Activated T-cell treated with anti-CD3 and anti-CD28 coated beads, Interleukin-2, amount 50 U/mL, for 24 hours (primary cell): ENCODE measurements at places on chromosomes 12 and 14.

DNA sequence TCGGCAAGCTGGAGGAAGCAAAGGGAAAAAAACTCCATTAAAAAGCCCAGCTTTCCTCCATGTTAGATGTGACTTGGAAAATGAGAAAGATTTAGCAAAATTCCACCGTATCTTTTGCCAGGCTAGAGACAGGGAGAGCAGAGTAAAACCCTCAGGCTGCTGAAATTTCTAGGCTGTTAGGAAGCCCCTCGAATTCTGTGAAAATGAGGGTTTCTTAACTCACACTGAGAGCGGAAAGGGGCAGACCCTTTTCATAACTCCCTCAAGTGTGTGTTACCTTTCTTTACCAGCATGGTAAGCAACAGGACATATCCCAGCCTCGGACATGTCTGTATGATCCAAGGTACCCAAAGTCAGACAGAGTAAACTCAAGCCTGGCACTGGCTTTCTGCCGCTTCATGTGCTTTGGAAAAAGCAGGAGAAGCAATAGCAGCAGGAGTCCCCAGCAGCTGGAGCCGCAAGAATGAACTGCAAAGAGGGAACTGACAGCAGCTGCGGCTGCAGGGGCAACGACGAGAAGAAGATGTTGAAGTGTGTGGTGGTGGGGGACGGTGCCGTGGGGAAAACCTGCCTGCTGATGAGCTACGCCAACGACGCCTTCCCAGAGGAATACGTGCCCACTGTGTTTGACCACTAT lies at the start of gene RHOJ:
TSS of gene RHOJ (plus strand) at position 37 of the 637 bp plus-strand sequence. CDS start at position 464, 427 bp downstream.
- DNase-seq = no peak
- H3K27ac ChIP-seq = no peak within 1 kb of the TSS
- H3K27me3 ChIP-seq = peaks cover 14% of the 10 kb centered on the region
- no peak within 1 kb of the TSS for H3K4me3 ChIP-seq

- no peak for DNase-seq
- H3K4me1 ChIP-seq = no peaks in the 10 kb centered on the region
- no peak overlapping the region for H3K4me3 ChIP-seq
- H3K27me3 ChIP-seq = no peaks in the 10 kb centered on the region
- no peak overlapping the region for H3K27ac ChIP-seq
These were observed 19.8 kb upstream of the TESC start for GRCh38 chr12:117118838-117119591.

DNA sequence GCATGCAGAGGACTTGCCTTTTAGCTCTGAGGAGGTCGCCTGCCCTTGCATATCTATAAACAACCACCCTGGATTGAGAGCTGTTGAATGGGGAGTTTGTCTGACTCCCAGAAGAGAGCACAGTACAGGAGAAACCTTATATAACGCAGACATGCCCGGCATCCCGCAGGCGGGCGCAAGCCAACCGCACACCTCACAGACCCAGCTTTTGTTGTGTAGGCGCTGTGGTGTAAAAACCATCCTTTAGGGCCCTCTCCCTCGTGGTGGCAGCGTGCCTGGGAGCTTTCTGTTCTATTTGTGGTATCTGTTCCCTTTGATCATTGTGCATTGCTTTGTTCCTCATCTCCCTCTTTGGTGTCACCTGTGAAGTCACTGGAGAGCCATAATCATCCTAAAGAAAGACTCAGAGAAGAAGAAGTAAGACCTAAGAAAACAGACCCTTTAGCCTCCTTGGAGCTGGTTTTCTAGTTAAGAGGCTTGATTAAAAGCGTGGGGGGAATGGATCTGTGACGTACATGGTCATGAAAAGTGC lies 77.7 kb downstream of the ETV6 start:
- peaks cover 72% of the 10 kb centered on the region for H3K4me1 ChIP-seq
- peak overlapping the region; percentile 66 for H3K27ac ChIP-seq
- peak; percentile 74 for DNase-seq
- peaks cover 32% of the 10 kb centered on the region for H3K36me3 ChIP-seq

DNA sequence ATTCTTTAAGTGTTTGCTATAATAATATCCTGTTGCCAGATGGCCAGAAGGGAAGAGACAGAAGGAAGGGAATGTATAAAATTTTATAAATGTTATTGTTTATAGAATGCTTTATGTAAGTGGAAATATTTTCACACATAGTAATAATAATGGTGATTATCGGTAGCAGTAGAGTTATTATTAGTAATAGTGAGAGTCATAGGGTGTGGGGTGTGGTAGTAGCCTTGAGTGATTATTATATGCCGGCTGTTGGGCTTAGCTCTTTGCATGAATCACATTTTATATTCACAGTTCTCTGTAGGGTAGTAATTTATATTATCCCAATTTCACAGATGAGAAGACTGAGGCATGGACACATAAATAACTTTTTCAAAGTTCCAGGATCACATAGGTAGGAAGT lies 391.4 kb downstream of the C12orf75 start:
- H3K4me3 ChIP-seq = no peak overlapping the region
- H3K27ac ChIP-seq = no peak overlapping the region
- H3K36me3 ChIP-seq = no peaks in the 10 kb centered on the region
- no peak for DNase-seq
- no peaks in the 10 kb centered on the region for H3K4me1 ChIP-seq

DNA sequence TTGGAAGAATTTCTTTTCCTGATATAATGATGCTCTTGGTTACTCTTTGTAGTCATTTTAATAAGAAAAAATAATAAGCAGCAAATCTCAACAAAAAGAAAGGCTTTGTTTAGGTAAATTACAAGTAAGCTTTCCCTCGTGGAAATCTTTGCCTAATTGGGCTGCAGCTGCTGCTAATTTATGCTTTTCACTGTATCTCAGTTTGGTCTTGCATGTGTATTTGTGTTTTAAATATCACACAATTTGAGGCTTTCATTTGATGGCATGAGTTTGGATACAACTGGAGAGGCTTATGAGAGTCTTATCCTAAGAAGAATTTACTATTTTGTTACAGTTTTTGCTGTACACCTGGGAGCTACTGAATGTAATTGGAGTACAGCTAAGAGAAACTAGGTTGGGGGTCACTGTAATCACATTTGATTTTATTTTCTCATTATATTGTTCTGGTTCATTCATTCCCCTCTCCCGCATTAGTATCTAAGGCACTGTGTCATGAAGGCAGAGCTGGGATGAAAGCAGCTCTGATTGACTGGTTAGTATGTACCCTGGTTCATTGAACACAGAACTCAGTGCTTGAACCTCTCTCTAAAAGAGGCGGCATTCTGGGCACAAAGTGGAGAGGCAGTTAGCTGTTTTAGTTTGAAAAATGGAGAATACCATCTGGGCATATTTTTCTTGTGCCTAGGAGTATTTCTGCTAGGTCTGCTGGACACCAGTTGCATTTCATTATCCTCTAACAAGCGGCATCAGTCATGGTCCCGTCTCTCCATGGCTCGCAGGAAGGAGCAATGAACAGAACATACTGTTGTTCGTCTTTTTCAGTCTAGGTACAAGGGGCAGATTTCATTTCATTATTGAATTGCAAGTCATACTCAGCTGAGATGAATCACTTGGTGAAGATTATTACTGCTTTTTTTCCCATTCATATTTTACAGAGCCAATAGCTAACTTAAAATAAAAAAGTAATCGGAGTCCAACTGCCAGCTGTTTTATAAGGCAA lies 118.0 kb upstream of the TMEM260 start:
- no peaks in the 10 kb centered on the region for H3K4me1 ChIP-seq
- no peaks in the 10 kb centered on the region for H3K36me3 ChIP-seq
- H3K27ac ChIP-seq = no peak overlapping the region
- H3K27me3 ChIP-seq = peaks cover 53% of the 10 kb centered on the region

GRCh38 chr12:123614531-123614930 lies 12.6 kb downstream of the DDX55 start:
- peaks cover 10% of the 10 kb centered on the region for H3K4me1 ChIP-seq
- H3K27me3 ChIP-seq = no peaks in the 10 kb centered on the region
- H3K27ac ChIP-seq = peak overlapping the region; percentile 85
- no peak overlapping the region for H3K4me3 ChIP-seq
- DNase-seq = no peak

- no peaks in the 10 kb centered on the region for H3K4me1 ChIP-seq
- H3K4me3 ChIP-seq = no peak overlapping the region
- no peaks in the 10 kb centered on the region for H3K36me3 ChIP-seq
- no peaks in the 10 kb centered on the region for H3K27me3 ChIP-seq
These were observed 313.6 kb downstream of the NUAK1 start for GRCh38 chr12:105825141-105825540.

DNA sequence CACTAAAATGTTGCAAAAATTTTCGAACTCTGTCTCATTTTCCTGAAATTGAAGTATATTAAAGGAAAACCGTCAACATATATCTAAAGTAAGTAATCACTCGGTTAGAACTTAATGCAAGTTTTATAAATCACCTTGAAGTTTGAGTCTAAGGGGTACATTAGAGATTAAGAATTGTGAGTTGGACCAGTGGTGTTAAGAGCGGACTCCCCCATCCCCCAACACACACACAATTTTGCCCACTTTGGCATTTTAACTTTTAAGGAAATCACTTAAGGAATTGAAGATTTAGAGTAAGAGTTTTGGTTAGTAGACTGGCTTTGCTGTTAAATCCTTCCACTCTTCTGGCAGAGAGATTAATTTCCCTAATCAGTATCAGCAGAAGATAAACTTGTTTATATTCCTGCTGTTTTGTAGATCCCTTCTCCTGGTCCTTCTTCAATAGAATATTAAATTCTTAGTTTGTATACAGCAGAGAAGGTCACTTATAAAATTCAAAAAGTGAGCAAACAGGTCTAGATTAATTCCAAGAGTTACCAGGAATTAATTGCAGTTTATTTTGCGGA lies 1.5 kb downstream of the HIF1A start:
- DNase-seq = no peak
- H3K4me3 ChIP-seq = peak overlapping the region; percentile 93
- peak overlapping the region; percentile 98 for H3K27ac ChIP-seq
- H3K36me3 ChIP-seq = peaks cover 64% of the 10 kb centered on the region
- no peaks in the 10 kb centered on the region for H3K27me3 ChIP-seq

- H3K4me3 ChIP-seq = no peak overlapping the region
- no peaks in the 10 kb centered on the region for H3K27me3 ChIP-seq
- H3K27ac ChIP-seq = peak overlapping the region; percentile 19
- peaks cover 51% of the 10 kb centered on the region for H3K4me1 ChIP-seq
- H3K36me3 ChIP-seq = peaks cover 76% of the 10 kb centered on the region
These were observed 6.3 kb downstream of the MTHFD1 start for GRCh38 chr14:64394423-64394822.

DNA sequence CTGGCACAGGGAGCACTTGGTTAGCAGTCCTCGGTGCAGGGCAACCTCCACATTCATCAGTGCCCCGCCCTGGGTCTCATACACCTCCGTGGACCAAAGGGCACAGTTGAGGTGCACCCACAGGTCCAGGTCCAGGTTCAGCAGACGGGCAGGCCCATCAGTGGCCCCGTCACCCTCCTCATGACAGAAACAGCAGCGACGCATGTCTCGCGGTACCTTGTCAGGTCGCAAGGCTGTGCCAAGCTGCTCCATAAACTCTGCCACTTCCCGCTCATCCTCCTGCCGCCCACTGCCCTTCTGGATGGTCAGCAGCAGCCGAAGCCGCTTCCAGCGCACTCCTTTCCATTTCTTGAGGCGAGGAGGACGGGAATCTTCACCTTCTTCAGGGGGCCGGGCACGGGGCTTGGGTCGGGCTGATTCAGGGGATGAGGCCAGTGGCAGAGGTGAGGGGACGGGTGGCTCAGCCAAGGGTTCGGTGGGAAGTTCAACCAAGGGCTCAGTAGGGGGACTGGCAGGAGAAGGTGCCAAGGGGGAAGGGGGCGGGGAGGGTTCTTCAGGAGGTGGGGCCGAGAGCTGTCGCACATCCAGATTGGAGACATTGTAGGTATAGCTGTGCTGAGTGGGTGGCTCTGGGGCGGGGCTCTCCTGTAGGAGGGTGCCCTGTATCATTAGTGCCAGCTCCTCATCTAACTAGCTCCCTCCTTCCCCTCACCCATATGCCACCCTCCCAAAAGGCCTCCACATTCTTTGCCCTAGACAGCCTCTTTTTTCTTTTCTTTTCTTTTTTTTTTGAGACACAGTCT lies 8.3 kb upstream of the PRKAG1 start:
- H3K27ac ChIP-seq = no peak overlapping the region
- H3K4me3 ChIP-seq = no peak overlapping the region

DNA sequence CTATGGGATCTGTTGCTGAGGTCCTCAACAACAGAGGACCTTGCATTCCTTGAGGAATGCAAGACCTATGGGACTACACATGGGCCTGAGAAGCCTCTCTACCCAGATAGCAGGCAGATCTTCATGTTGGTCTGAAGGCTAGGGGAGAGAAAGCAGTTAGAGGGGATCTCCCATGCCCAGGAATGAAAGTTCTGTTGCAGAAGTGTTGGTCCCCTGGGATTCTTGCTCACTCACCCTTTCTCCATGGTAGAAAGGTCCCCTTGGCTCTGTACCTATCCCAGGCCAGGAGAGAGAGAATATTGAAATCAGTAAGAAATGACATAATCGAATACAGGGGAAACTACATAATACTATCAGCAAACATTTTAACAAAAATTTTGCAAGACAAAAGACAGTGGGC lies 16.5 kb upstream of the KLRC1 start:
- no peak overlapping the region for H3K4me3 ChIP-seq
- peaks cover 21% of the 10 kb centered on the region for H3K27me3 ChIP-seq
- no peak for DNase-seq
- H3K27ac ChIP-seq = no peak overlapping the region
- no peaks in the 10 kb centered on the region for H3K4me1 ChIP-seq

DNA sequence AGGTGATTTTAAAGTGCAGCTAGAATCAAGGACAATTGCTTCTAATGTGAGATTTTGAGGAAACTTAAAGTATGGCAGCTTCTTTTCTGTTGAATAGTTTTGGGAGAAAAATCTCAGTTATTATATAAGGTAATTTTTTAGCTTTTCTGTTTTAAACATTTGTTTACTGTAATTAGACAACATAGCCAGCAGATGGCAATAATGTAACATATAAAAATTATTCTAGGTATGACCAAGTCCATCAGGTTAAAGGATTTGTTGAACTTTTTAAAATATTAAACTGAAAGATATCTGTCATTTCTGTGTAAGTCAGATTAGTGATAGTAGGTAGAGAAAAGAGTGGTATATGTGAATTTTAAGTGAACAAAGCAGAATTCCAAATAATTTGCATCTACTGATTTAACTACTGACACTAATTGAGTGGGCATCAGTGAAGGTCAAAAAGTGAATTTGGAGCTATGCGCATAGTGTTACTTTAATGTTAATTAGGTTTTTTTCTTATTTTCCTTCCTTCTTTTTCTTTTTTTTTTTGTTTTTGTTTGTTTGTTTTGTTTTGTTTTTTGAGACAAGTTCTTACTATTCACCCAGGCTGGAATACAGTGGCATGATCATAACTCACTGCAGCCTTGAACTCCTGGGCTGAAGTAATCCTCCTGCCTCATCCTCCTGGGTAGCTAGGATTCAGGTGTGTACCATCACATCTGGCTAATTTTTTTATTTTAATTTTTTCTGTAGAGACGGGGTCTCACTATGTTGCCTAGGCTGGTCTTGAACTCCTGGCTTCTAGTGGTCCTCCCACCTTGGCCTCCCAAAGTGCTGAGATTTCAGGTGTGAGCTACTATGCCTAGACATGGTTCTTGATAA lies 18.6 kb downstream of the PRORP start:
- H3K27ac ChIP-seq = no peak overlapping the region
- peaks cover 52% of the 10 kb centered on the region for H3K36me3 ChIP-seq
- H3K4me3 ChIP-seq = no peak overlapping the region
- no peaks in the 10 kb centered on the region for H3K27me3 ChIP-seq
- DNase-seq = no peak

- H3K27ac ChIP-seq = no peak overlapping the region
- H3K27me3 ChIP-seq = no peaks in the 10 kb centered on the region
- H3K4me3 ChIP-seq = no peak overlapping the region
- H3K4me1 ChIP-seq = peaks cover 49% of the 10 kb centered on the region
- no peaks in the 10 kb centered on the region for H3K36me3 ChIP-seq
These were observed 57.6 kb upstream of the BEGAIN start for GRCh38 chr14:100644784-100645183.

GRCh38 chr14:59811815-59812214 lies 58.8 kb downstream of the RTN1 start:
- H3K36me3 ChIP-seq = no peaks in the 10 kb centered on the region
- no peak for DNase-seq
- peaks cover 22% of the 10 kb centered on the region for H3K27me3 ChIP-seq
- H3K4me3 ChIP-seq = no peak overlapping the region
- no peak overlapping the region for H3K27ac ChIP-seq
- no peaks in the 10 kb centered on the region for H3K4me1 ChIP-seq
